GM18507 (cell line): ENCODE measurements at places on chromosomes 11 and 22.

DNA sequence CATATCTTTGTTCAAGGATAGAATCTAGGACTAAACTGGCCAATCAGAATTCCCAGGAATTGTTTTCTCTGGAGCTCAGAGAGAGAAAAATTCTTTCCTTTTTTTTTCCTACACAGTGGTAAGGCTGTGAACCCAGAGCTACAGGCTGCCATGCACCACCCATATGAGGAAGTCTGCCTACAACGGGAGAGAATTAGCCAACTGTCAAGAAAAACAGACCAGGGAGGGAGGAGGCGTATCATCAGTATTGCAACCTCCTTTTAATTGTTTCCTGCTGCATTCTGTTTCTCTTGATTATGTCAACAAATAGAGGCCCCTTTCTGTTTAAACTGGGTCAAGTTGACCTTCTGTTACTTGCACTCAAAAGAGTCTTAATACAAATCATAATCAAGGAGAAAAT lies 176.5 kb upstream of the UBASH3B start:
- no peak for DNase-seq

DNA sequence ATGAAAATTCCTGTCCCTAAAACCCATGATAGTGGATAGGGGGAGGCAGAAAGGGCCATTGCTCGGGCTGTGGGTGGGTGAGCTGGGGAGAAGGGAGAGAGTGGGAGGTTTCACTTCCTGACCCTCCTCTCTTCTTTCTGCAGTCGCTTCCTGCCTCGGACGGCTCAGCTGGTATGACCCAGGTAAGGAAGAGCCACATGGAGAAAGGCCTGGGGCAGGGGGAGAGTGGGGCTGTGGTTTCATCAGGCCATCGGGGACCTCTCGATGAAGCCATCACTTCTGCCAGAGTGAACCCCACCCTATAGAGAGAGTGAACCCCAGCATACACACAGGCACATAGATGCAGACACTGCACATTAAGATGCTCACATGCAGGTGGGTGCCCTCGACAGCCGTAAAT lies 12.6 kb downstream of the CD5 start:
- no peak for DNase-seq

DNA sequence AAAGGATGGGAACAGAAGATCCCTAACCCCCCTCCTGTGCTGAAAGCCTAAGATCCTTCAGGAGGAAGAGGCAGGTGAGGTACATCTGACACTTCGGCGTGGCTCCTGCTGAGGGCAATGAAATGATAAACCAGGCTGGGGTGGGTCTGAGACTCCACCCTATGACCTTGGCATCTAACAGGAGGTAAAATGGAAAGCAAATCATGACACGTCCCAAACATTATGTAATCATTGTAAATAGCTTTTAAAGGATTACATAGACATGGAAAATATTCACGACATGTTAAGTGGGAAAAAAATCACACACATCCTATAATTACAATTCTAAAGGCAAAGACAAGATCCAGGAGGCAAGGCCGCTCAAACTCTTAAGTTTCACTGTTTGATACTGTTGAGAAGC lies 70.5 kb downstream of the LINC01488 start:
- no peak for DNase-seq

DNA sequence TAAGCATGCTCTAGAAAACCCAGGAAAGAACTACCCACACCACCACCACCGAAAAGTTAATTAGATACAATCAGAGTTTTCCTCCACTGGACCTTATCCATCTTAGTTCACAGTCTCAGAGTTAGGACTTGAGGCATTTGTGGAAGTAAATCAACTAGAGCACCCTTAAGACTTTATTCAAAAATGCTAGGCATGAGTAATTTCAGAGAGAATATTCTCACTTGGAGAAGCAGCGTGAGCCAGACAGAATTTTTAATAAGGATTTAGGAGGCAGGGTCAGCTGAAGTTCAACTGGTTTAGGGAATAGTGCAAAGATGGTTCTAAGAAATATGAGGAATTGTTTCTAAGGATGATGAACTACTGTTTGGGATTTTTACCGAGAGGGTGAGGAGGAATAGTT lies 1.2 kb upstream of the OLFML1 start:
- no peak for DNase-seq

GRCh38 chr22:35425971-35426800 lies 26.2 kb downstream of the MCM5 start:
- DNase-seq, result no peak

GRCh38 chr11:58394195-58394594 lies 12.5 kb downstream of the OR5B3 start:
- DNase-seq, result no peak

GRCh38 chr11:45107029-45107428 lies 39.4 kb upstream of the PRDM11 start:
- DNase-seq, result no peak

DNA sequence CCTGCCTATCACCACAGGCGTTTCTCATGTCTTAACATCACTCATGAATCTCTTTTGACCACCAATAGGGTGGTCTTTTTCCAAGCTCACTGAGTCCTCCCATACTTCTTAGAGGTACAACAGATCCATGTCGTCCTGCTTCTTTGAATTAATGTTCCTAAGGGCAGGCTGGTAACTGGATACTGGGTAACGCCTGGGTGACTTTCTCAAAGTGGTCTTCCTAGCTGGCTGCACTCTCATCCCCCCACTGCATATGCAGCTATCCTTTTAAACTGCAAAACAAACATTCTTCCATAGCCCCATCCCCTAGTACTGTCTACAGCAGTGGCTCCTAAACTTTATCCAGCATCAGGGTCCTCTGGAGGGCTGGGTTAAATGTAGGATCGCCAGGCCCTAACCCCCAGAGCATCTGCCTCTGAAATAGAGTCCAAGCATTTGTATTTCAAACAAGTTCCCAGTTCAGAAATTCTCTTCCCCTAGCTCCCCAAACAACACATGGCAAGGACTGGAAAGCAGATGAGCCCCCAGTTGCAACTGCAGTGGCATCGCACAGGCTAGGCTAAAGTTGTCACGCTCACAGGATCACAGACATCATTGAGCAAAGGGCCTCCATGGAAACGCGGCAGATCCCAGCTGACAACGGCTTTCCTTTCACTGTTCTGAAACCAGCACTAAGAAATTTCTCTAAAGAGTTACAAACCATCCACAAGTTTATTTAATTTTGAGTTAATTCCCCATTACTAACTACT lies 204.9 kb downstream of the LARGE1 start:
- DNase-seq, result no peak

DNA sequence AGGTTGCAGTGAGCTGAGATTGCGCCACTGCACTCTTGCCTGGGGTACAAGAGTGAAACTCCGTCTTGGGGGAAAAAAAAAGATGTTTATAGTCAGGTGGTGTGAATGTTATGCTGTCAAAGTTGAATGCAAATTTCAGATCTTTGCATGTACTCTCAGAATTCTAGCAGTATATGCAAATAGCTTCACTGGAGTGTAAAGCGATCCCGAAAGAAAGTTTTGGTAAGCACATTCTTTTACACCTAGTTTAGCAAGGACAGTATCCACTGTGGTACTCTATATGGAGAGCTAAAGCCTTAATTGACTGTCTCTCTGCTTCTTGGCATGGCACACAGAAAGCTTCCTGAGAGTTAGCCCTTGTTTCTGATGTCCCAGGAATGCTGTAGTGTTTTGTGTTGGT lies 4.0 kb downstream of the JAM3 start:
- no peak for DNase-seq

- no peak for DNase-seq
Observed at GRCh38 chr11:117704395-117705100, 92.5 kb downstream of the DSCAML1 start.

- no peak for DNase-seq
Observed at GRCh38 chr22:49704345-49705215, 123.1 kb downstream of the BRD1 start.

DNA sequence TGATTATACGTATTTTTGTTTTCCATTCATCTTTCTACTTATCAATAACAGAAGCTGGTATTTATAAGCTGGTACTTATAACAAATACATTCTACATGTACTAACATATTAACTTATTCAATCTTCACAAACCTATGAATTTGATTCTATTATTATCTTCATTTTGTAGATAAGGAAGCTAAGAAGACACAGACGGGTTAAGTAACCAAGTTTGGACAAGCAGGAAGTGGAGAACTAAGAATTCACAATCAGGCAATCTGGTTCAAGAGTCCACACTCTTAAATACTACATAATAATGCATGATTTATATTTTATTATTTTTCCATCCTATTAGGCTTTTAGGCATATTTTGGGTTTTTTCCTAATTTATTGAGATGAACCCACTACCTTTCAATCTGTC lies 25.0 kb downstream of the FCHSD2 start:
- DNase-seq, result no peak

GRCh38 chr11:44831605-44832394 lies 105.0 kb downstream of the TSPAN18 start:
- no peak for DNase-seq

GRCh38 chr11:6695377-6695776 lies 12.2 kb upstream of the MRPL17 start:
- DNase-seq, result no peak

GRCh38 chr11:68889948-68890446 lies 13.6 kb downstream of the MRPL21 start:
- DNase-seq, result no peak

GRCh38 chr11:110894224-110894623 lies 182.0 kb upstream of the ARHGAP20 start:
- DNase-seq, result no peak

DNA sequence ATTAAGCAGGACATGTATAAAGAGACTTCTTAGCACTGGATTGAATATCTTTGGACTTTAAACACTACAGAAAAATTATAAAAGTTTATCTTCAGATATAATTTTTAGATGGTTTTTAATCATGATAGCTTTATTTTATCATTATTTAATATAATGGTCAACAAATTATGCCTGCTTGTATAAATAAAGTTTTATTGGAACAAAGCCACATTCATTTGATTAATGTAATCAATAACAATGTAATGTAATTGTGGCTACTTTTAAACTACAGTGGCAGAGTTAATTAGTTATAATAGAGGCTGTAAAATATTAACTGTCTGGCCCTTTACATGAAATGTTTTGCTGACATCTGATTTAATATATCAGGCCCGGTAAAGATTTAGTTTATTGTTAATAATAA lies 70.0 kb downstream of the STIM1 start:
- no peak for DNase-seq

DNA sequence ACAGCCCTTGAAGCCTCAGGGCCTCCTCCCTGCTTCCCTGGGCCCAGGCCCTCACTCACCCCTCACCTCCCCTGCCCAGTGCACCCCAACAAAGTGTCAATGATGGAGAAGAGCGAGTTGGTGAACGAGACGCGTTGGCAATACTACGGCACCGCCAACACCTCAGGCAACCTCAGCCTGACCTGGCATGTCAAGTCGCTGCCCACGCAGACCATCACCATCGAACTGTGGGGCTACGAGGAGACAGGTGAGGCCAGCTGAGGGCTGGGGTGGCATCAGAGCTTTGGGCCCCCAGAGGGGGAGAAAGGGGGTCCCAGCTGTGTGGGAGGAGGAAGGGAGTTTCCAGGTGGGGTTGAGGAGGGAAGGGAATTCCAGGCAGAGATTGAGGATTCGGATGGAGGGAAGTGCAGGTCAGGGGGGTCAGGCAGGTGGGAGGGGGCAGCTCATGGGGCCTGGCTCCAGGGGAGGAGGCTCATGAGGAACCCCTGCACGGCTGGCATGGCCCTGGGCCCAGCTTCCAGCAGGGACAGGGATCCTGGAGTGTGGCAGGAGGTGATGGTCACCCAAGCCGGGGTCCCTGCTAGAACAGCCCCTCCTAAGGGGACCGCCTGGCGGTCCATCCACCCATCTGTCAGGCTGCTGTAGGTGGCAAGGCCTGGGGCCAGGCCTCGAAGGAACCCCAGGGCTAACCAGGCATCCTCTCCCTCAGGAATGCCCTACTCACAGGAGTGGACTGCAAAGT lies 2.9 kb downstream of the SUSD2 start:
- DNase-seq, result no peak

- no peak for DNase-seq
Observed at GRCh38 chr11:15968461-15969130, 387.8 kb downstream of the SOX6 start.

- no peak for DNase-seq
Observed at GRCh38 chr22:49724030-49724892, 103.4 kb downstream of the BRD1 start.

DNA sequence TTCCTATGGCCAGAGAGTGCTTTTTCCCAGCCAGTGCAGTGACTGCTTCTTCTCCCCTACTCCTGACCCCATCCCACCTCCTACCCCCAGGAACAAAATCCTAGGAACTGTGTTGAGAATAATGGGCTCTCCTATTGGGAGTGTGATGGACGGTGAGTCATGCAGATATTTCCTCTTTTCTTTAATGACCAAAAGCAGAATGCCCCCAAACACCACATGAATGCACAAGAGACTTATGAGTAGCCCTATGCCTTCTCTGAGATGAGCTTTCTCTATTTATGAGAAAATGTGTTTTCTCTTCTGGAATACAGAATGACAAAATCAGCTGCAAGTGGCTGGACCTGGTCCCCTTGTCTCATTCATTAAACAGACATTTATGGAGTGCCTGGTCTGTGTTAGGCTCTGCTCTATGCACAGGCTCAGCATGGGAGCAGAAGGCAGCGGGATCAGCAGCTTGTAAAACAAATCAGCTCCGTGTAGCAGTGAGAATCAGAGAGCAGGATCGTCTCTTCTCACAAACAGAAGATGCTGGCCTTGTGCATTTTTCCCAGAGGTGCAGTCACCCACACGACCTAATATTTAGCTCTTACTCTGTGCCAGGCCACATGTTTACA lies 47.5 kb upstream of the GALNT18 start:
- DNase-seq, result no peak

- no peak for DNase-seq
Observed at GRCh38 chr22:37167981-37168647, 18.4 kb upstream of the IL2RB start.

DNA sequence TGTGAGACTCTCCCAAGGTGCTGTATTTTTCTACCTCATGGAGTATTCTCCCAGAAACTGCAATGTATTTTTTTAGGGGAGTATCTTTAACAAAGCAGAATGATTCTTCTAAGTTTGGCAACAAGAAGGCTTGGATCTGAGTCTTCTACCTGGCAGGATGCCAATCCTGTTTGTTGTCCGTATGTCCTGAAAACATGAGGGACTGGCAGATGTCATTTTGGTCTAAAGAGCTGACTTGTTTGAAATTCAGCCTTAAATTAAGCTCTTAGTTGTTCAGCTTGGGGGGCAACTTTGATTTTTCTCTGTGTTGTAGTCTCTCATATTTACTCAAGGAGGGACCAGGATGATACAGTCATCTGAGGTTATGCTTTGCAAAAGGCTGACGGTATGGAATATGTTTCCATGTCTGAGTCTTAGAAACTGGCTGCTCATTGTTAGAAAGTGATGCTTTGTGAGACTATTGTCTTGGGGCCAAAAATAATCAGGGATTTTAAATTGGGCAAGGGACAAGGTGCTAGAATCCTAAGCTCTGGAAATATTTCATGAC lies 9.3 kb downstream of the MRPL16 start:
- DNase-seq, result no peak
